Epithelial cell of proximal tubule (primary cell): ENCODE measurements at places on chromosomes 4 and X.

GRCh38 chr4:137901114-137901513 lies 341.0 kb downstream of the SLC7A11 start:
- DNase-seq: no peak

- no peak for DNase-seq
Measured at GRCh38 chr4:22625311-22625710, 67.4 kb upstream of the GBA3 start.

DNA sequence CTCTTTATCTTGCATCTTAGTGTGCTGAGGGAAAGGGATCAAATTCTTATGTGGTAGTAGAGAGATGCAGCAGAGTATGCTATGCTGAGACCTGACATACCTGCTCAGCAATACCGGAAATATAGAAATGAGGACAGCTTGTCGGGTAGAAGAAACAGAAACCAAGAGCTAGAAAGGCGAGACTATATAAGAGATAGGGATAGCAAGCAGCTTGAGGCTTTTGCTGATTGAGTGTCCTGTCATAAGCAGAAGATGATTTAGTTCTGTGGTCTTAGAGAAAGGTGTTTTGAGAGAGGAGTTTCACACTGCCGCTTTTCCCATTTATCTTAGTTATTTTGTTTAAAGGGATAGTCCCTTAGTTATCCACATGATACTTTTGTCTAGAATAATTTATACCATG lies 31.7 kb downstream of the USP9X start:
- DNase-seq: no peak

GRCh38 chr4:183314336-183314735 lies 5.7 kb downstream of the CLDN22 start:
- DNase-seq: no peak

GRCh38 chr4:108172753-108173598 lies 4.2 kb upstream of the LEF1 start:
- DNase-seq: no peak

DNA sequence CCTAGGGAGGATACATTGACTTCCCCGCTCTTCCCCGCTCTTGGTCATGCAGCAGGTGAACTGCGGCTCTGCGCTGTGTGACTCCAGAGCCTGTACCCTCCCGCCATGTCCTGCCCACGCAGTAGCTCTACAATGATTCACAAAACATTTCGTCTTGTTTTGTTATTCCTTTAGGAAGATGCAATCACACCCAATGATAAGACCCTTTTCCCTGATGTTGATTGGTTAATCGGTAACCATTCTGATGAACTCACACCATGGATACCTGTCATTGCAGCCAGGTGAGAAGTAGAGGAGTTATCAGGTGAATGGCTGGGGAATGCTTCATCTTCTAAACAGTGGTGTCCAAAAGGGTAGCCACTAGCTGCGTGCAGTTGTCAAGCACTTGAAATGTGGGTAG lies 23.2 kb downstream of the TRMT44 start:
- DNase-seq: no peak

DNA sequence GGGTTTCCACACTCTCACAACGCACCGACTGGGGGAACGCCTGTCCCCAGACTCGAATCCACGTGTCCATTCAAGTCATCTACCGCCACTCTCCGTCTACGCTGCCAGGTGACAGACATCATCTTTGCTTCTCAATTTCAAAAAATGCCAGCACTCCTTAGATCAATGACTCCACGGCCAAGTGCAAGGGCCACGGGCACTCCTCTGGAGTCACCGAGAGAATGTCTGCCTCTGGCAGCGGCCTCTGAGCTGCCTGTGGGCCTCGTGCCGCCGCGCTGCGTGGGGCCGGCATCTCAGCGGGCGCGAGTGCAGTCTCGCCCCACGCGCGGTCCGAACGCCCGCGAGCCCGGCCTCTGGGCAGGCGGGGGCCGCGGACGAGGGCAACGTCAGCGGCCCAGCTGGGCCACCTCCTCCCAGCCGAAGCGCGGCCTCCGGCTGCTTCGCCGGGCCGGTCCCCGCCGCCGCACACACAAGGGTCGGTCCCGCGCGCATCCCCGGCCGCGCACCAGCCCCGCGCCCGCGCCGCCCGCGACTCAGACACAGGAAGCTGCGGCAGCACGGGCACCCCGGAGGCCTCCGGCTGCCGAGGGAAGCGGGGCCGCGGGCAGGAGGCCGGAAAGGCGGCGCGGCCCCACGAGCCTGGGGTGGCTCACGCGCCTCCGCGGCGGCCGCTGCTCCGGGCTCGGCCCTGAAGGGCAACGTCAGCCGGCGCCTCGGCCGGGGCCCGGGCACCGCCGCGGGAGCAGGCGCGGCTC lies 450 bp downstream of the ACSL1 start:
- no peak for DNase-seq

DNA sequence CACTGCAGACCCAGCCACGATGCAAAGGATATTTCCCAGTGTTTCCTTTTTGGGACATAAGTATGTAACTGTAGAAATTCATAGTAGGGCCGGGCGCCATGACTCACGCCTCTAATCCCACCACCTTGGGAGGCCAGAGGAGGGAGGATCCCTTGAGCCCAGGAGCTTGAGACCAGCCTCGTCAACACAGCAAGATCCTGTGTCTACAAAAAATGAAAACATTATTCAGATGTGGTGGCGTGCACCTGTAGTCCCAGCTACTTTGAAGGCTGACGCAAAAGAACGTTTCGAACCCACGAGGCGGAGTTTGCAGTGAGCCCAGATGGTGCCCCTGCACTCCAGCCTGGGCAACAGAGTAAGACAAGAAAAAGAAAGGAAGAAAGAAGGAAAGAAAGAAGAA lies 49.2 kb downstream of the CRLF2 start:
- DNase-seq: no peak

DNA sequence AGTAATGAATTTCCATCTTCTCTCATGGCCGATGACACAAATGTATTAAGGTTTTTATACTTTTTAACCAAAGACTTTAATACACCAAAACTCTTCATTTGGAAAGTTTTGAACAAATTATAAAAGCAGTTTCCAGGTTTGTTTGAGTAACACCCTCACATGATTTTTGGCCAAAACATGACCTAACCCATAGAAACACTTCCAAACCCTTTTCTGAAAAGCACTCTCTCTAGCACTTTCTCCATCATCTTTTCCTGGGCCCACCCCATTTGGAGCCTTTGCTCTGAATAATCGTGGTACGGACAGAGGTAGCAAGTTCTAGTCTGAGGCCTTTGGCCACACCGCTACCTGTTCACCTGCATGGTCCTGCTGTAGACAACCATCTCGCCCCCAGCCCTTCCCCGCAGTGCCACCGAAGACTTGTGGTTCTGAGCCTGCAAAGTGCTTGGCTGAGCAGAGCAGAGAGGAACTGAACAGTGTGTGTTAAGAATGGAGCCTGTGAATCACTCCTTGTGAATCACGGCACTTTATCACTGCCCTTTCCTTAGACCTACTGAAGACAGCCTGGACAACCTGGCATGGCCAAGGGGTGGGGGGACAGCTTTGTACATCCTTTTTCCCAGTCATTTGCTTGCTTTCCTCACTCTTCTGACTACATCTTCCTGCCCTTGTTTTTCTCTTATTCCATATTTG lies 181.8 kb downstream of the PTTG2 start:
- DNase-seq: no peak

- DNase-seq: no peak
Measured at GRCh38 chr4:112508356-112508755, 7.6 kb downstream of the NEUROG2 start.

- no peak for DNase-seq
Measured at GRCh38 chr4:100164808-100165760, 25.2 kb downstream of the DDIT4L start.

DNA sequence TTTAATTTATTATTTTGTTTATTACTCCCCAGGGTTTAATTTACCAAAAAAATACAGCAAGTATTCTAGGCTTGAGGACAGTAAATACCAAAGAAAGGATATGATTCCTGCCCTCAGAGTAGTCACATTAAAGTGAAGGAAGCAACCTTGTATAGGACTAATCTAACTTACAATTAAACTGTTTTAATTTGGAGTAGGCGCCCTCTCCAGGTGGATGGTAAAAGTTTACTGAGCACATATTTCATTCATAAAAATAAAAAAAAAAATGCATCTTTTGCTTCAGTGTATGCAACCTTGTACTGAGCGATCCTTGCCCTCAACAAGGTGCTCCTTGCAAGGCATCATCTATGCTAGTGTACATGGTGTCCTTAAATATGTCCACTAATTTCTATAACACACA lies 72.0 kb upstream of the MAGEB16 start:
- no peak for DNase-seq

DNA sequence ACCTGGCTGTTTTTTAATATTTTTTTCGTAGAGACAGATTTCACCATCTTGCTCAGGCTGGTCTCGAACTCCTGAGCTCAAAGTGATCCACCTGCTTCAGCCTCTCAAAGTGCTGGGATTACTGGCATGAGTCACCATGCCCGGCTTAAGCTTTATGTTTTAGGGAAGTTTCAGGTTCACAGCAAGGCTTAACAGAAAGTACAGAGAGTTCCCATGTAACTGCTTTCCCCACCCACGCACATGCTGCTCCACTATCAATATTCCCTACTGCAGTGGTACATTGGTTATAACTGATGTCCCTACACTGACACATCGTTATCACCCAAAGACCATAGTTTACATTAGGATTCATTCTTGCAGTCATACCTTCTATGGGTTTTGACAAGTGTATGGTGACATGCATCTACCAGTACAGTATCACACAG lies 62.7 kb downstream of the PRPS1 start:
- DNase-seq: no peak

GRCh38 chrX:153334654-153335295 lies 822 bp downstream of the ZNF275 start:
- no peak for DNase-seq

- DNase-seq: no peak
Measured at GRCh38 chrX:69906447-69906846, 143.3 kb downstream of the AWAT2 start.

DNA sequence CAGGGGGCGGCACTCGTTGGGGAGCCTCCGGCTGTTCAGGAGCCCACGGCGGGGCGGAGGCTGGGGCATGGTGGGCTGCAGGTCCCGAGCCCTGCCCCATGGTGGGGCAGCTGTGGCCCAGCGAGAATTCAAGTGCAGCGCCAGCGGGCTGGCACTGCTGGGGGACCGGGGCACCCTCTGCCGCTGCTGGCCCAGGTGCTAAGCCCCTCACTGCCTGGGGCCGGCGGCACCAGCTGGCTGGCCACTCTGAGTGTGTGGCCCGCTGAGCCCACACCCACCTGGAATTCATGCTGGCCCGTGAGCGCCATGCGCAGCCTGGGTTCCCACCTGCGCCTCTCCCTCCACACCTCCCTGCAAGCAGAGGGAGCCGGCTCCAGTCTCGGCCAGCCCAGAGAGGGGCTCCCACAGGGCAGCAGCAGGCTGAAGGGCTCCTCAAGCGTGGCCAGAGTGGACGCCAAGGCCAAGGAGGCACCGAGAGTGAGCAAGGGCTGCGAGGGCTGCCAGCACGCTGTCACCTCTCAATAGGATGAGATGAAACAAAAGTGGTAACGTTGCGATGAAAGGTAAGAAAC lies 464.9 kb downstream of the PCDH7 start:
- DNase-seq: no peak

GRCh38 chr4:4594285-4594920 lies 52.6 kb upstream of the STX18 start:
- DNase-seq: no peak

DNA sequence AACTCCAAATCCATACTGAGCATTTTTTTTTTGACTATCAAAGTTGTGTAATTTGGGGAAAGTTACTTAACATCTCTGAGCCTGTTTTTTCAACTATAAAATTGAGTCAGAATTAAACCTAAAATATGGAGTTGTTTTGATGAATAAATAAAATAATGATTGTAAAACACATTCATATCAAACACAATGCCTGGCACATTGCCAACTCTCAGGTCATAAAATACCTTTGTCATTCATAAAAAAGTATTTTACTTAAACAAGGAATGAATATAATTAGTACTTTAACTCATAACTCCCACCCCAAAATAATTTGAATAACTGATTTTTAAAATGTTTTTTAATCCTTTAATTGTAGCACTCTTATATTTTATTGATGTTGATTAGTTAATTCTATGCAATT lies 3.8 kb upstream of the GPR174 start:
- no peak for DNase-seq

- no peak for DNase-seq
Measured at GRCh38 chrX:39854772-39855747, 242.7 kb downstream of the BCOR start.

GRCh38 chrX:69082055-69082752 lies 83.0 kb downstream of the PJA1 start:
- no peak for DNase-seq

DNA sequence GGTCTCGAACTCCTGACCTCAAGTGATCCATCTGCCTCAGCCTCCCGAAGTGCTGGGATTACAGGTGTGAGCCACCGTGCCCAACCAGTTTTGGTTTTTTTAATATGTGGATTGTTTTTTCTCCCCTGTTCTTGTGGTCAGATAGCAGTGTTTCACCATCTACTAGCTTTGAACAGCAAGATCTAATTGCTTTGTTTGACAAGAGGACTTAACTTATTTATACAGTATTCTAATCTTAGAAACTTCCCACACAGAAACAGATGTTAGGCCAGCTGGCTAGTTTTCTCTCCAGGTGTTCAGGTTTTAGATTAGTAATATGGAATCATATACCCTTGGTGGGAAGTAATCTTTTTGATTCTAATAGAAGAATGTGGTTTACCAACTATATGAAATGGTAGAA lies 12.9 kb downstream of the ING2 start:
- no peak for DNase-seq

- no peak for DNase-seq
Measured at GRCh38 chrX:148380650-148381561, 119.5 kb upstream of the AFF2 start.

- DNase-seq: no peak
Measured at GRCh38 chr4:142781114-142781513, 65.0 kb downstream of the INPP4B start.

- no peak for DNase-seq
Measured at GRCh38 chr4:2483237-2483636, 14.3 kb downstream of the RNF4 start.

DNA sequence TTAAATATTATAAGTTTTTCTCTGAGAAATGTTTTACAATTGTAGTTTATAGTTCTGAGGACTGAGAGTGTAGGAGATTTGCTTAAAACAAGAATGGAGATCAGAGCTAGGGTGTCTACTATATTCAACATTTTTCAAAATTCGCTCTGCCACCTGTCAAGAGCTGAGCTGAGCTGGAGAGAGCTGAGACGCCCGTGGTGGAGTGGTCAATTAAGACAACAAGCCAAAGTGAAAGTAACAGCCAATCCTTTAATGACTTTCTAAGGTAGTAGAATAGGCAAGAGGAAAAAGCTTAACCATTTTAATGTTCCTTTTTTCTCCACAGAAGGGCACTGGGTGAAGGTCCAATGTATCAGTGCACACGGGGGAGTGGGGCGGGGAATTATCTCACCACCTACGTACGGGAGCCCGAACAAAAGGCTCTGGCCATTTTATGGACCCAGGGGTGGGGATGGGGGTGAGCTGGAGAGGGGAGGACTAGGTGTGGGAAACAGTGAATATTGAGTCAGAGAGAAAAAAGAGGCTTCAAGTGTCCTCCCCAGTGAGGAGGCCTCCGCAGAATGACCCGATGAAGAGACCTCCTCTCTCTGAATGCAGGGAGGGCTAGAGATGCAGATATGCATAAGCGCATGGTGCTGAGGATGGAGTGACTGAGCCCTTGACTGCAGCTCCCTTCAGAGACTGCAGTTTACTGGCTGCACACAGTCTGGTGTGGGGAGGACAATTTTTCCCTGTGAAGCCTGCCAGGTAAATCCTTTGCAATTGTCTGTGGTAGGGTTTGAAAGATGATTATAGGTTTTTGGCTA lies 60.8 kb downstream of the SPCS3 start:
- DNase-seq: no peak

GRCh38 chr4:173185847-173186510 lies 17.4 kb downstream of the GALNT7 start:
- DNase-seq: no peak

- no peak for DNase-seq
Measured at GRCh38 chr4:41144812-41145211, 69.5 kb downstream of the APBB2 start.
